OCI-M1 (cell line): ENCODE measurements at places on chromosomes 5 and 9.

DNA sequence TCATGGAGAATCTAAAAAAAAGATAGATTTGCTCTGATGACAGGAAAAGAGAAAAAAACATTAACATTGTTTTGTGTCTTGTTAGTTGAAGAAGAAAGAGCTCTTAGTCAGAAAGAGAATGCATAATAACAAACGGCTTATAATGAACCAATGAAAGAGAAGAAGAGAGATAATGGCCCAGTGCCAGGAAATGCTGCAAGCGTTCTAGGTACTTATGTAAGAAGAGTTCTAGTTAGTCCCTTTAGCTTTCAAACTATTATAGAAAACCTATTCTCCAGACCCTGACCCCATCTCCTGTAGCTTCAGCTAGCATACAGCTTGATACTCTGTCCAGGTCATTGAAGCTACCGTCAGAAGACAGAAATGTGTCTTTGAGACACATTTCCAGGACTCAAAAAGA is 70.2 kb downstream of the FBXL17 start:
- no peak for DNase-seq

GRCh38 chr9:38319496-38320173 is 72.9 kb upstream of the ALDH1B1 start:
- no peak for DNase-seq

DNA sequence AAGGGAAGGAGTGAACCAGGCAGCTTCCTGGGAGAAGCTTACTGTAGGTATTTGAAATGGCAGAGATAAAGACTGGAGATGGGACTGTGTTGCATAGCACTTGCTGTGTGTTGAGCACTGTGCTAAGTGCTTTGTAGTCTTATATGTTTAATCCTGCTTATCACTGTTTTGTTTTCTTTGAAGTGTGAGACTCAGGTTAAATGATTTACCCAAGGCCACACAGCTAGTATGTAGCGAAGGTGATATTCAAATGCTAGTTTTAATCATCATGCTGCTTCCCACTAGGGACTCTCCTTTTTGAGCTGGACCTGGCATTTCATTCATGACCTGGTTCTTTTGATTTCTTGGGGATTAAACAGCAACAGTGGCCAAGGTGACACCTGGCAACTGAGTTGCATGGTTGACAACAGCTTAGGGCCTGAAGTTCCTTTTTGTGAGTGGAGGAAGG is 35.3 kb upstream of the SPRY4 start:
- no peak for DNase-seq

- peak; percentile 9 for DNase-seq
These were observed 80.2 kb upstream of the MIER3 start for GRCh38 chr5:57032151-57032551.
